Stimulated activated CD8-positive, alpha-beta memory T cell treated with anti-CD3 and anti-CD28 coated beads, Interleukin-12 subunit alpha, Interleukin-12 subunit beta, amount 100 ng/mL, for 4 hours (primary cell): ENCODE measurements at places on chromosomes 13 and 19.

DNA sequence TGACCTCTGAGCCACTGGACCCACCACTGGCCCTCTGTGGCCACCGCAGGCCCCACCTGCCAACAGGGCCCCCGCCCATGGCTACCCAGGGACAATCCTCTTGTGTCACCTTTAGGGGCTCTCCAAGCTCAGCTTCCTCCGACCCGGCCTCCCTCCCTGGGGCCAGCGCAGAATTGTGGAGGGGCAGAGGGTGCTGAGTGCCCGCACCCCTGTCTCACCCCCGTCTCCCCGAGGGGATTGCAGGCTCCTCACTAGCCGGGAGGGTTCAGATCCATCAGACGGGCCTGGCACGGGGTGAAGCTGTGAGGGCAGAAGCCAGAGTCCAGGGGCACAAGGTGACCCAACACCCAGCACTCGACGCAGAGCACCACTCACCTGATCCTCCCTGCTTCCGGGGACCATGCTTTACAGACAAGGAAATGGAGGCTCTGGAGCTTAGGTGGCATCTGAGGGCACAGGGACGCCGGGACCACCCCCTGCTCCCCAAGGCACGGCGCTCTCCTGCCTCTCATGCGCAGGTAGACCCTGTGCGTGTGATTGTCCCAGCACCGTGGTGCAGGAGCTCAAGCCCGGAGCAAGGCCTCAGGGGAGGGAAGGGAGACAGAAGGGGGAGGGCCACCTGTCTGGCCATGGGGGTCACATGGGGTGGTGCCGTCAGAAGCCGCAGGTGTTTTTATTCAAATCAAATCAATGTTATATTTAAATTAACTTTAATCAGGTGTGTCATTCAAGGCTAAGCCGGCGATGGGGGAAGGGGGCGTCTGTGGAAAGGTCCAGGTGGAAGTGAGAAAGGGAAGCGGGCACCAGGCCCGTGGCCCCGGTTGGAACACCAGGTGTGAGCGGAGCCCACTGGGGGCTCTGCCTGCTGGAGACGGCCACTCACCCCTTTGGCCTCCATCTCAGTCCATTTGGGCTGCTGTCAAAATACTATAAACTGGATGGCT lies 21.6 kb upstream of the SPACA7 start:
- no peak for DNase-seq

GRCh38 chr13:88281841-88282240 lies 610.7 kb downstream of the SLITRK5 start:
- no peak for DNase-seq

DNA sequence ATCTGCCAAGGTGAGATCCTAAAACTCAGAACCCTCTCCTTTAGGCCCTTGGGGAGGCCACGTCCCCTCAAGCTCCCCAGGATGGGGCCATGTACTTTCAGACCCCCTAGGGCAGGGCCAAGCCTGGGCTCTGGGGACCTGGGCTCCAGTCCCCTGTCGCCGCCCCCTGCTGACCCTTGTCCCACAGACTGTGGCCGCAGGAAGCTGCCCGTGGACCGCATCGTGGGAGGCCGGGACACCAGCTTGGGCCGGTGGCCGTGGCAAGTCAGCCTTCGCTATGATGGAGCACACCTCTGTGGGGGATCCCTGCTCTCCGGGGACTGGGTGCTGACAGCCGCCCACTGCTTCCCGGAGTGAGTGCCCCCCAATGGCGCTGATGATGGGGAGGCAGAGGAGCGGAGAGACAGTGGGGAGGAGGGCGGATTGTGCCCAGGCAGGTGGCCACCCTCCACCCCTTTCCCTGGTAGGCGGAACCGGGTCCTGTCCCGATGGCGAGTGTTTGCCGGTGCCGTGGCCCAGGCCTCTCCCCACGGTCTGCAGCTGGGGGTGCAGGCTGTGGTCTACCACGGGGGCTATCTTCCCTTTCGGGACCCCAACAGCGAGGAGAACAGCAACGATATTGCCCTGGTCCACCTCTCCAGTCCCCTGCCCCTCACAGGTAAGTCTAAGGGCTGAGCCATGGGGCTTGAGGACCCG lies 18.8 kb downstream of the HPN start:
- DNase-seq: no peak

DNA sequence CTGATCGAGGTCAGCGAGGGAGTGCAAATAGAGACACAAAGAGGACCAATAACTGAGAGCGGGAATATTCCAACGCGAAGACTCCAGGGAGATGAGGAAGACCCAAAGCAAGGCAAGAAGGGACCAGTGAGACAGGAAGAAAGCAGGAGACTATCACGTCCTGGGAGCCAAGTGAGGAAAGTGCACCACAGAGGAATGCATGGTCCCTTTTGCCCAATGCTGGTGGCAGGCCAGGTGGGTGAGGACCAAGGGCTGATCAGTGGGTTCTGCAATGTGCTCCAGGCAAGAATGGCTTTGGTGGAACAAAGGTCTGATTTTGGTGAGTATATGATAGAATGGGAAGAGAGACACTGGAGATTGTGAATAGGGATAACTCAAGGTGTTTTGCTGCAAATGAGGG lies 25.4 kb downstream of the CHST8 start:
- no peak for DNase-seq

GRCh38 chr13:30966101-30966500 lies 33.6 kb downstream of the TEX26 start:
- DNase-seq: no peak

DNA sequence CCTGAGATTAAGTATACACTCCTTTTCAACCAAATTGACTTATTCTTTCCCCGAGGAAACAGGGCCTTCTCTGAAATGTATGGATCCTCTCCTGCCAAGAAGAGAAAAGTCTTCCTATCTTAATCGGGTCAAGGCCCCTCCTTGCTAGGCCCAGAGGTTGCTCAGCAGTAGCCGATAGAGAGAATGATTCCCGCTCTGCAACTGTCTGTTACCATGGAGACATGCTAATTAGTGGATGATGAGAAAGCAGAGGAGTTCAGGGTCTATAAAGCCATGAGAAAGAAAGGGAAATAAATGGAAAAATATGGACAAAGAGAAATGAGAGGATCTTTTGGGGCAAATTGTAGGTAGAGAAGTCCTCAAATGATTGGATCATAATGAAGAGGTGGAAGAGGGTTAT lies 103.5 kb downstream of the POU4F1 start:
- DNase-seq: no peak

- no peak for DNase-seq
Measured at GRCh38 chr13:78841358-78841963, 182.5 kb upstream of the OBI1 start.

DNA sequence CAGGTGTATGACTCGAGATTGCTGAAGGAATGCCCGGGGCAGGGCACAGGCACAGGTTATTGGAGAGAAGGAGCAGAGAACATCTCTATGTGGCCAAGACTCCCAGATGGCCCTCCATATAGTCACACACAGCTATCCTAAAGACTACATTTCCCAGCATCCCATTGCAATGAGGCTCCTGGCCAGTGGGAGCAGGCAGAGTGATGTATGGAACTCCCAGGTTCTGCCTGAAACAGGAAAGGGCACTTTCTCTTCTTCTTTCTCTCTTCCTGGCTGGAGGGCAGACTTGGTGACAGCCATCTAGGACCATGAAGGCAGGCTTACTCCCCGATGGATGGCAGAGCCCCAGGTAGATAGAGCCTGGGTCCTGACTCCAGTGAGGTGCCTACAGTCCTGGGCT lies 13.5 kb downstream of the PPP1R13L start:
- no peak for DNase-seq

GRCh38 chr19:57052081-57052480 lies 67.7 kb upstream of the USP29 start:
- no peak for DNase-seq

GRCh38 chr13:21516805-21517204 lies 57.7 kb upstream of the ZDHHC20 start:
- DNase-seq: no peak
